Stimulated activated CD4-positive, alpha-beta T cell treated with anti-CD3 and anti-CD28 coated beads, Interleukin-15, amount 100 ng/mL, for 24 hours (primary cell): ENCODE measurements at places on chromosomes 1 and 21.

DNA sequence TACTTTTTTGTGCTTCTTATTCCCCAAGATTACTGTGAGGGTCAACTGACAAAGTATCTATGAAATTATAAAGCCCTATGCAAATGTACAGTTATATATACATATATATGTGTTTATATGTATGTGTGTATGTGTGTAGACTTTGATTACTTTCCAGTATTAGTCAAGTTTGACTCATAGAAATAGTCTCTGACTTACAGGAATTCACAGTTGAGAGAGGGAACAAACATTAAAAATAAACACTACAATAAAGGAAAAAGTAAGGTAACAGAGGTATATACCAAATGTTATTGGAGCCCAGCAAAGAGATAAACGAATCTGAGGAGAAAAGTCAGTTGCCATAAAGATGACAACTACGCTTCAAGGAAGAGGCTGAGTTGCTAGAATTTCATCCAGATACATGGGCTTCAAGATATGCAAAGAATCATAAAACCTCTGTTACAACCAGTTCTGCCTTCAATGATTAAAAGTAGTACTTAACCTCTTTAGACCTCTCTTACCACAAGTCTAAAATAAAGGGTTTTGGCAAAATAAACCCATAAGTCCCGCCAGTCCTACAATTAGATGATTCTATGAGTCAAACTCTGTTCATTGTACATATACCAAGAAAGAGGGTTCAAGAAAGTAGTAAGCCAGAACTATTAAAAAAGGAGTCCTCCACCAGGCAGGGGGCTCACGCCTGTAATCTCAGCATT lies 7.2 kb downstream of the IFT25 start:
- no peak for DNase-seq

- no peak for DNase-seq
Measured at GRCh38 chr1:10610901-10611600, 136.3 kb downstream of the PEX14 start.

DNA sequence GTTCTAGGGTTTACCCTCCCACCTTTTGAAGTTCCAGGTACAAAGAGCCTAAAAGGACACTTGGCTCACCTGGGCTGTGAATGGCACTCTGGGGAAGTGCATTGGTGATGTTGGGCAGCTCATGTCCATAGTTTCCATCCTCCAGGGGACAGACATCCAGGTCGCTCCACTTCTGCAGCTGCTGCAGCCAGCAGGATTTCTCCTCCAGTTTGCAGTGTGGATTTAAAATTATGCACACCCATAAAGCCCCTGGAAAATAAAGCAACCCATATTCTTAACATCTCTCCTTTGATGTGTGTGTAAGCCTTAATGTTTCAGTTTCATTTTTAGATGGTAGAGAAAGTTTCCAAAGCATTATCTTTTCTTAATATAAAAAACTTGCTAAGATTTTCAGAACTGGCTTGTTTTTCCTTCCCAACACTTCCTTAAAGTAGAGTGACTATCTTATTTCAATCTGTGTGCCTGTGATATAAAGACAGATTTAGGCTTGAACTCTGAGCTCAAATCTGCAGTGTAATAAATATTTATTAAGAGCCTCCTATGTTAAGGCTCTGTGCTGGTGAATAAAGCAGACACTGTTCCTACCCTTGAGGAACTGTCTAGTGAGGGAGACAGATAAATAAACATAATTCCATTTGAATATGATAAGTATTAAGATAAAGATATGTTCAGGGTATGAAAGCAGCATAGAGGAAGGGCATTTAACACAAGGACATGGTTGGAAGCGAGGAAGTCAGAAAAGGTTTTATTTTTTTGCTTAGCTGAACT lies 39.1 kb downstream of the UROD start:
- DNase-seq = no peak

DNA sequence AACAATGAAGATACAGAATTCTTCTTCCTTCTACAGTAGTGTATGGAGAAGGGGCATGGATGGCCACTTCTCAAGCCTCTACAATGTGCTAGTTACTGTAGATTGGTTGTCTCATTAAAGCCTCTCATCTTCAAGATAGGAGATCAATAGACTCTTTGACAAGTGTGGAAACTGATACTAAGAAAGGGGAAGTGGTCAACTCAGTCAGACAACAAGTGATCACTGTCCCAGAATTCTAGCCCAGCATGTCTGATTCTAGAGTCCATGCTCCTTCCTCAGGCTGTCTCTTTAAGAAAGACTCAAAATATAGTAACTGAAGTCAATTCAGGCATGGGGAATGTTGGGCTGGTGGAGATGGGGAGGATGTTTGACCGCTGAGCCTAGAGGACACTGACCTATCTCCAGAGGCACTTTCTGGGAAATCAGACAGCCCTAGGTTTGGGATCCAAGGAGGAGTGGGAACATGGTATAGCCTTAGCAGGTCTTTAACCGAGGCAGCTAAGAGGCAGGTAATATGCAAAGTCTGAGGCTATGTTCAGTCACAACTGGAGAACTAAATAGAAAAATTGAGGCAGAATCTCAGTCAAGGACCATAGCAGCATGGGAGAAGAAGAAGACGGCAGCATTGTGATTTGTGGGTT lies 39.3 kb upstream of the EYA3 start:
- no peak for DNase-seq

DNA sequence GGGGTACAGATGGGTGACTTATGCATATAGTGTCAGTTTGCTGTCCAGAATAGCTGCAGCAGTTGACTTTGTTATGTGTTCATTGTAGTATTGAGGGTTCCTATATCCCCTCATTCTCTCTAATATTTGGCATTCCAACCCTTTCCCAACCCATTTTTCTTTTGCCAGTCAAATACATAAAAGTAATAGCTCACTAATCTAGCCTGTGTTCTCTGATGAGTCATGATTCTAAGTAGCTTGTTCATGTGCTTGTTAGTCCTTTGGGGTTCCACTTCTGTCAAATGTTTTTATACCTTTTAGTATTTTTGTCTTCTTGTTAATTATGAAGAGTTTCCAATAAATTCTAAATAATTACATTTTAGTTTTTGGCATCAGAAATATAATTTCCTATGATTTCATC lies 99.2 kb upstream of the MROH9 start:
- DNase-seq = no peak

- DNase-seq = no peak
Measured at GRCh38 chr1:180953291-180954004, 40.8 kb downstream of the KIAA1614 start.

- no peak for DNase-seq
Measured at GRCh38 chr1:177309880-177310279, 139.1 kb downstream of the BRINP2 start.

- no peak for DNase-seq
Measured at GRCh38 chr1:96927125-96927524, 205.5 kb downstream of the PTBP2 start.

DNA sequence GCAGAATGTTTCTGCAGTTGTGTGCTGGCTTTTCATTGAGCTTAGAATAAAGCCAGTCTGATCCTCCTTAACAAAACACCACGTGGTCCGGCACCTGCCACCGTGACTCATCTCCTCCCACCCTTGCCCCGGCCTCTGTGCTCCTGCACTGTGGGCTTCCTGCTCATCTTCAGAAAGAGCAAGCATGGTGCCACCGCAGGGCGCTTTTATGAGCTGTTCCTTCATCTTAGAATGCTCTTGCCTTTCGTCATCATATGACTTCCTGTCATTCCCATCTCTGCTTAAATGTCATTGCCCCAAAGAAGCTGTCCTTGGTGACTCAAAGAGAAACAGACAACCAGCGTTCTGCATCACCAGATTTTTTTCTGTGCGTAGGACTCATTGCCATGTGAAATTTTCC lies 117.8 kb downstream of the HHAT start:
- DNase-seq = peak; percentile 90

DNA sequence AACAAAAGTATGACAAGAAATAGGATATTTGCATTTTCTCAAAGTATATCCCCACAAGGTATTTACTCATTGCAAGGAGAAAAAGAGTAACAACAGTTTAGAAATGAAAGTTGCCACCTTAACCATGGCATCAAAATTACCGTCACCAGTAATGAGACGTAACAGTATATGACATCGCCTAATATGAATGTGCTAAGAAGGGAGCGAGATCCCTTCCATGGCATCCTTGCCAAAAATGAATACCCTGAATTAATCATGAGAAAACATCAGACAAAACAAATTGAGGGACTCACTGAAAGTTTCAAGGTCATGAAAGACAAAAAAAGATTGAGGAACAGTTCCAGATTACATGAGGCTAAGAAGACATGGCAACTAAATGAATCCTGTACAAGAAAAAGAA lies 78.9 kb upstream of the MROH9 start:
- no peak for DNase-seq

DNA sequence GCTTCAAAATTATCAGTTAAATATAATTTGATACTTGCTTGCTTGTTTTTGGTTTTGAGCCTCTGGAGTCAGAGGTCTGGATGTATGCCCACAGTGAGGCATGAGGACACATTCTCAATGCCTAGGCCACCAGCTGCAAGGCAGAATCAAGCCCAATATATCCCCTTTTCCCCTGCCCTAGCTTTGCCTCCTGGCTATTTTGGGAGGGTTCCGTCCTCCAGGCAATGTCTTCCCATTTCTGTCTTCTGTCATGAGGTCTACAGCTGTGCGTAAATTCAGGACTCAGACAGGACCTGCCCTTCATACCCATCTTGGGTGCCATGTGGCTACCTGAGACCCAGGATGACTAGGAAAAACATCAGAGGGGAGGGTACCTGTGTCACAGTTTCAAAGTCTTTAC lies 19.2 kb downstream of the NRDC start:
- no peak for DNase-seq

DNA sequence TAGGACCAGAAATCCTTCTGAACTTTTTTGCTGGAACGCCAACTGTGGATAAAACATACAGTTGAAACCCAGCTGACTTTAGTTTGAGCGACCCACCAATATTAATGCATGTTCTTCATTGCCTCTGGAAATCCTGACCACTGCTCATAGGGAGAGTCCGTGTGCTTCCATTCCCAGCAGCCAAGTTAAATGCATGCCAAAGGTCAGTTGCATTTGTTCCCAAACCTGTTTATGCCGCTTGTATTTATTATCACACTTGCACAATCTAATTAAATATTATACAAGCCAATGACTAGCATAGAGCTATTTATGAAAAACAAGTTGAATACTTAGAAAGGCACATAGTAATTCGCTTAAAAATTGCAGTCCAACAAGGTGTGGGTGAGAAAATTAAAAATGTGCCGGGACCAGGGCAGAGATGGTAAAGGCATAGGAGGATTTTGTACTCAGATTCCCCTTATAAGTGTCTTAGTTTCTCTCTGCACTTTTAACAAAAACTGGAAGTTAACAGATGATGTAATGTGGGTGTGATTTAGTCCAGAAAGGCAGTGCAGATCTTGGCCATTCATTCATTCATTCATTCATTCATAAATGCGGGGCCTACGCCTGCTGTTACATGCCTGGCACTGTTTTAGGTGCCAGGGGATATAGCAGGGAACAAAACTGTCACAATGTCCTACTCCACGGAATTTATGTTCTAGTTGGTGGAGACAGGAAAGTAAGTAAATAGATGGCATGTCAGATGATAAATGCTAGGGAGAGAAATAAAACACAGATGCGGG lies 99.7 kb downstream of the PRDM2 start:
- no peak for DNase-seq

GRCh38 chr1:58152697-58153096 lies 393.8 kb downstream of the OMA1 start:
- DNase-seq = no peak

- DNase-seq = no peak
Measured at GRCh38 chr1:185838111-185838510, 103.9 kb downstream of the HMCN1 start.

GRCh38 chr1:91024481-91025119 lies 2.8 kb upstream of the ZNF644 start:
- no peak for DNase-seq

DNA sequence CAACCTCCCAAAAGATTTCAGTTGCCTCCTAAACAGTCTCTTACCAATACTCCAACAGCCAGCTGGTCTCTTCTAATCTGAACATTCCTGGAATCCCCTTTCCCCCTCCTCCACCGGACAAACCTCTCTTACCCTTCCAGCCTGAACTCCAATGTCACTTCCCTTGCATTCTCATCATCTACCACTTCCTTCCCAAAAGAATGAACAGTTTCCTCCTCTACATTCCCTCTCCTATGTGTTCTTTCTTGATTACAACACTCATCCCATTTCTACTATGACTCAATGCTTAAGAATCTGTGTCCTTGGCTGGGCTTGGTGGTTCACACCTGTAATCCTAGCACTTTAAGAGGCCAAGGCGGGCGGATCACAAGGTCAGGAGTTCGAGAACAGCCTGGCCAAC lies 417.1 kb downstream of the SETD4 start:
- no peak for DNase-seq

DNA sequence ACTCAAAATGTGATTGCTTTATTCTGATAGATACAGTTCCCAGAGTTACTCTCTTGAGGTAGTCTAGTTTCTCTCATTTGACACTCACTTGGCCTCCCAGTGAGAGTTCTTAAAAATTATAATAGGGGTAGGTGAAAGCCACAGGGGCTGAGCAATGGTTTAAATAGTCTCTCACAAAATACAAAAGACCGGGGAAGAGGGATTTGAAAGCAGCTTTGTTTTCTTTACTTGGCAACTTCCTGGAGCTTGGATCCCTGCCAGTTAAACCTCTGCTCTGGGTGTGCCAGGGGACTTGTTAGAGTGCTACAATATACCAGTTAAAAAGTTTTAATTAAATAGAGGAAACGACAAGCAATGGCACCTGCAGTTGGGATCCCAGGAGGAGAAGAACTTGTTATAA lies 31.7 kb downstream of the OR13G1 start:
- DNase-seq = no peak

DNA sequence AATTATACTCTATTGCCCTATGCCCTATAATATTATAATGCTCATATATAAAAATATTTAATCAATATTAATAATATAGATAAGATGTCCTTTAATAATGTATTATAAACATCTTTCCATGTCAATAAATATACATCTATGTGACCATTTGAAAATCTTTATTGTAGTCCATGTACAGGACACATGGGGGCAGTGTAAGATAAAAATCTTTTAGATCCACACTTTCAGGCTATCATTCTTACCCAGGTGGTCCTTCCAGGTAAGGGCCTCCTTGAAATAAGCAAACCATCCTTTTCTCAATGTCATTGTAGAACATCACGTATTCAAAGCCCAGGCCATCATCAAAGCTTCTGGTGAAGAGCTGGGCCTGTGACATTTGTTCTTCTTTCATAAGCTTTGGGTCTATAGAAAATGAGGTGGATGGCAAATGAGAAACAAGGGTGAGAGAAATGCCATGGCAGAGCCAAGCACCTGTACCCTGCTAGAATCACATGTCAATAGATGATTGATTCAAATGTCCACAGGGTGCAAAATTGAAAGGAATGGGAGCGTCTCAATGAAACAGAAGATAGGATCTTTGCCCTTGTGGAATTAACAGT lies 20.2 kb downstream of the THEM4 start:
- DNase-seq = no peak

DNA sequence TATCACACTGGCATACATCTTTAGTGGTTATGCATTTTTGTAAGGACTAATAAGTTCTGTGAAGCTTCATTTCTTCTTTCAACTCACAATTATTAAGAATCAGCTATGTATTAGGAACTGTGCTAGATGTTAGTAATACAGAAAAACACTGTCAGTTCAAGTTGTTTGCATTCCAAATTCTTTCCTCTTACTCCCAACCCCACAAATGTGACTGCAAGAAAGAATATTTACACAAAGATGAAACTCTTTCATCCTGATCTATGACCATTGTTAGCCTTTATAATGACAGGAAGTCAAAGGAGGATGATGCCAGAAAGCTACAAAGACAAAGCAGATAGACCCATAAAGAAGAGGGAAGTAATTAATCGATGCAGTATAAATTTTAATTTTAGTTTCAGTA lies 21.0 kb upstream of the GADD45A start:
- no peak for DNase-seq

- no peak for DNase-seq
Measured at GRCh38 chr1:3910049-3910731, 10.1 kb upstream of the C1orf174 start.
